K562 (cell line): ENCODE measurements at places on chromosomes 6 and 20.

- DNase-seq: no peak
These were observed 56.5 kb upstream of the SIRPA start for GRCh38 chr20:1838556-1839279.

DNA sequence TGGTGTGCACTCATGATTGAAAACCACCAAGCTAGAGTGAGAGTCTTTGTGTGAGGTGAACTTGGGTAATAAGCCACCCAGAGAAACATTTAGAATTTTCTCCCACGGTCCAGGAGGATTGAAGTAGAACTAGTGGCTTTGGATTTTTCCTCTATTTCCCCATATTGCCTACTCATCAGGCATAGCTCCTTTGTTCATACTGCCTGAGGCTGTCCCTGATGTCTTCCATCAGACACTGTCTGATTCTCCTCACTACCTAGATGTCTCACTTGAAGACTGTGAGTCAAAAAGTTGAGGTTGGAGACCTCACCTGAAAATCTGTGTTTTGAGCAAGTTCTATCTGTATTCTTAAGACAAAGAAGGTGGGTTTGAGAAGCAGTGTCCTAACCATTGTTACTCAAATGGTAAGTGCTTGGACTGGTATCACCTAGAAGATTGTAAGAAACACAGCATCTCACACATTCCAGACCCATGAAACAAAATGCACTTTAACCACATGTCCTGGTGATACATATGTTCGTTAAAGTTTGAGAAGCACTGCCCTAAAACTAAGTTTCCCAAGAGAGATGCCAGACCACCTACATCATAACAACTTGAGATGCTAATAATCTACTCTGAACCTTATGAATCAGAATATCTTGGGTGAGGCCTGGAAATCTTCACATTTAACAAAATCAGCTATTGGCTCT, 523.4 kb upstream of the BTBD3 start:
- no peak for DNase-seq

- no peak for DNase-seq
These were observed 128.2 kb upstream of the AFDN start for GRCh38 chr6:167698540-167698939.

DNA sequence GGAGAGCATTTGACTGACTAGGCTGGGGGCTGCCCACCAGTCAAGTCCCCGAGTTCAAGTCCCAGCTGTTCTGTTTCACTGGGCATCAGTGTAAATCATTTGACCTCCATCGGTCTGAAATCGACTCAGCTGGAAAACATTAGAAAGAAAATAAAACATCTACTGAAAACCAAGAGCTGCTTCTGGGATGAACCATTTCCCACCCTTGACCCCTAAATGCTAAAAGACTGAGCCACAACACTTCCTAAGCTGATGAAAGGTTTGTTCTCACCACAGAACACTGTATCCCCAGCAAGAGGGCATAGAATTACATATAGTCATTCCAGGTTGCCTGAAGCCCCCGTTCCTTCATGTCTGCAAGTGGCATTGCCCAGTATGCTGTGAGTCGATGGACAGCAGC, 237.0 kb upstream of the TAB2 start:
- no peak for DNase-seq

GRCh38 chr20:779771-780170, 11.5 kb upstream of the SLC52A3 start:
- DNase-seq: no peak

DNA sequence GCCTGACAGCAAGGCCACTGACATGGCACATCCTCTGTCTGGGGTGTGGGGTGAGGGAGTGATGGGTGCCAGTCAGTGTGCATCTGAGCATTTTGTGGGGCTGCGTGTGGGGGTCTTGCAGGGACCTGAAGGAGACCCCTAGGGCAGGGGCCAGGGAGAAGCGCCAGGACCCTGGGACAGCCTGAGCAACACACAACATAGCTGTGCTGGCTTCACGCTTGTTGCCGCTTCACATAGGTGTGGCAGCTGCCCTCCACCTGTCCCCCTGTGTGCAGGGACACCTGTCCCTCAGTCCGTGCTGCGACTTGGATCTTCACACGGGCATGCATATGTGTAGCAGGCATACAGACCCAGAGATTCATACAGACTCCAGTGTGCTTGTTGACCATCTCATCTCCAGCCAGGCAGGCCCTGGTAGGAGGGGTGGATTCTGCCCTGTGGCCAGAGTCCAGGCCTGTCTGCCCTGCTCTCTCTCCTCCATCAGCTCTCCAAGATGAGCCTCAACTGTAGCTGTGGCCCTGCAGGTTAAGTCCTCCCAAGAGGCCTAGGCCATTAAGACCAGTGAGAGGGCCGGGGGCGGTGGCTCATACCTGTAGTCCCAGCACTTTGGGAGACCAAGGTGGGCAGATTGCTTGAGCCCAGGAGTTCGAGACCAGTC, 3.2 kb upstream of the NPBWR2 start:
- DNase-seq: no peak

DNA sequence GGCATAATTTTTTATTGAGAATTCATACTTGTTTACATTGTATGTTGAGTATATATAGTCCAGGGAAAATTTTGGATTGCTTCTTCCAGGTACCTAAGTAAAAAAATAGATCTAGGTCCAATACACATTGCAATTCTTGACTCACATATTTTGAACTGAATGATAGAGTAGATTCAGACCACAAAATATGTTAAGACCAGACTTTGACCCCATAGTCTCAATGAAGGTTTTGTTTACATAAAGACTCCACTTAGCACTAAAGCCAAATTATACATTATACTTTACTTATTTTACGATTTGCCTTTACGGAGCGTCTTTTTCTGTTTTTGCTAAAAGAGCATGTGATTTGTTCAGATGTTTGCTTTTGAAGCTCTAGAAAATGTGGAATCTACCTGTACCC, 144.1 kb upstream of the PTCHD4 start:
- DNase-seq: no peak

GRCh38 chr20:17723301-17723691, 23.5 kb downstream of the BANF2 start:
- DNase-seq: no peak

DNA sequence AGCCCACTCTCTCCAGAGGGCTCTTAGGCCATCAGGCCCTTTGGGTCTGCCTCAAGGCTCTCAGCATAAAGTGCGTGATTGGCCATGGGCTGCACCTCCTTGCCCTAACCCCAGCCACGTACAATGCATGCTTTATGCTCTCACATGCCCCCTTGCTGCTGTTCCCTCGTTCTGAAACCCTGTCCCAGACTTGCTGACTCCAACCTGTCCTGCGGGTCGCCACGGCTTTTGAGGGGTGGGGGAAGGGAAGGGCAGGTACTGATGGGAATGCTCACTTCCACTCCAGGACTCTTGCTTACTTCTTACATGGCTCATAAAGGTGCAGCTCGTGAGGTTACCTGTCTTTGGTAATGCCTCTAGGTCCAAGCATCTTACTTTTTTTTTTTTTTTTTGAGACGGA, 6.0 kb downstream of the ARMC12 start:
- DNase-seq: no peak

DNA sequence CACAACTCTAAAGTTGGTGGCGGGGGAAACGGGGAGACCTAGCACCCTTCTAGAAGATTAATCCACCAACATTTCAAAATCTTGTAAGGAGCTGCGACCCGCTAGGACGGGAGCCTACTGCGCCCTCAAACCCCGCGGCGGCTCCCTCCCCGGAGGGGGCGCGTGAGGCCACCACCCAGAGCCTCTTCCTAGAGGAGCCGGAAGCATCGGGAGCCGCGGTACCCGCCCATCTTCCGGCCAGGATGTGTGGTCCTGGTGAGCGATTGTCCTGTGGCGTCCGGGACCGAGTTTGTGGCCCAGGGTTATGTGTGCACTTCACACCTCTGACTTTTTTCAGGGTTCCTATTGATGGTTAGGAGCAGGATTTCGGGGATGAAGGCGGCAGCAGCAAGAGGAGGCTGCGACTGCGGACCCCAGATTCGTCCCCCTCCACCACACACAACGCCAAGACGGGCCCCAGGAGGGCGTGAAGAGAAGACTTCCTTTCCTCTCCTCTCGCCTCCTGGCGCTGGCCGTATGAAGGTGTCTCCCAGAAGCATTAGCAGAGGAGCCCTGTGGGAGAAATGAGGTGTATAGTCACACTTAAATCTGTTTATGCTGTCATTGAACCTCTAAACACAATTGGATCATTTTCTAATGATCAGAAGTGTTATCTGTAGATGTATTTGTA, 10.7 kb downstream of the ZNF165 start:
- DNase-seq: no peak

- DNase-seq: no peak
These were observed 82.1 kb downstream of the KCNB1 start for GRCh38 chr20:49400410-49400809.

- DNase-seq: no peak
These were observed 29.1 kb downstream of the TOX2 start for GRCh38 chr20:43943725-43944124.

DNA sequence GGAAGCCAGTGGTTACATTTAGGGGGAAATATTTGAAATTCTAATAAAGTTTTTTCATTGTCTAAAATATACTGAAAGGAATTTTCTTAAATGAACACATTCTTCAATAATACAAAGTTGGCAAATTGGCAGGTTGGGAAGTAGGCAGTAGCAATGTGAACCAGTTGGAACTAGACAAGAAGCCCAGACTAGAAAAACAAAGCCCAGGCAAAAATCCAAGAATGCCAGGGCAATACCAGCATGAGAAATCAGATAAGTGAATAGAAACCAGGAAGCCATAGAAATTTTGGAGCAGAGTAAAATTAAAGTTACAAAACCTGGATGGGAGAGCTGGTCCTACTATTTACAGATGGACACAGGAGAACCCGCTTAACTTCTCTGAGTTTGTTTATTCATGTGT, 52.2 kb downstream of the TPBG start:
- DNase-seq: no peak

- no peak for DNase-seq
These were observed 140.9 kb downstream of the GJA10 start for GRCh38 chr6:90035047-90035723.

GRCh38 chr6:15254070-15254975, 8.5 kb downstream of the JARID2 start:
- no peak for DNase-seq

GRCh38 chr6:27228963-27229477, 18.5 kb upstream of the PRSS16 start:
- DNase-seq: no peak

DNA sequence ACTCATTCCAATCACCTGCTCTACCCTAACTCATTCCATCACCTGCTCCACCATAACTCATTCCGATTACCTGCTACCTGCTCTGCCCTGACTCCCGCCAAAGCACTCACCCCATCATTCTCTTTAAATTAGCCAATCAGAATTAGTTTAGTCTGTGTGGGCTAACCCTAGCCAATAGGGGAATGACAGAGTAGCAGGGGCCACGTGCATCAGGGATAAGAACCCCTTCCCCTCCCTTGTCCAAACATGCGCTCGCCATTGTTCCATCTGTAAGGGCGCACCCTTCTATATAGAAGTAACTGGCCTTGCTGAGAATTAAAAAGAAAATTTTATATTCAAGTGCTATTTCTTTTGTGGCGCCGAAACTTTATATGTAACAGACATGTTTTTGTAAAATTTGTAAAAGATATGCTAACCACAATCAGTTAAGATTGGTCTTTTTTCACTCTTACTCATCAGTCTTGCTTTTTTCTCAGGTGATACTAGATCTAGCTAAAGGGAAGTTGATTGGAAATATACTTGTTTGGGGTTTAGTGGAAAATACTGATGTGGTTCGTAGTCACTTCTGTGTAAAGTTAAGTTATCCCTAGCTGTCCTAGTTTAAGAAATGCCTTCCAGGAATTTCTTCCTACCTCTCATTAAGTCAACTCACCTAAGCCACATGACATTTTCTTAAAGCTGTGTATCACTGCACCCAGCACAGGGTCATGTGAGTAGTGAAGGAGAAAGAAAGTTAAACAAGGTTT, 16.5 kb downstream of the RTN4IP1 start:
- DNase-seq: no peak

DNA sequence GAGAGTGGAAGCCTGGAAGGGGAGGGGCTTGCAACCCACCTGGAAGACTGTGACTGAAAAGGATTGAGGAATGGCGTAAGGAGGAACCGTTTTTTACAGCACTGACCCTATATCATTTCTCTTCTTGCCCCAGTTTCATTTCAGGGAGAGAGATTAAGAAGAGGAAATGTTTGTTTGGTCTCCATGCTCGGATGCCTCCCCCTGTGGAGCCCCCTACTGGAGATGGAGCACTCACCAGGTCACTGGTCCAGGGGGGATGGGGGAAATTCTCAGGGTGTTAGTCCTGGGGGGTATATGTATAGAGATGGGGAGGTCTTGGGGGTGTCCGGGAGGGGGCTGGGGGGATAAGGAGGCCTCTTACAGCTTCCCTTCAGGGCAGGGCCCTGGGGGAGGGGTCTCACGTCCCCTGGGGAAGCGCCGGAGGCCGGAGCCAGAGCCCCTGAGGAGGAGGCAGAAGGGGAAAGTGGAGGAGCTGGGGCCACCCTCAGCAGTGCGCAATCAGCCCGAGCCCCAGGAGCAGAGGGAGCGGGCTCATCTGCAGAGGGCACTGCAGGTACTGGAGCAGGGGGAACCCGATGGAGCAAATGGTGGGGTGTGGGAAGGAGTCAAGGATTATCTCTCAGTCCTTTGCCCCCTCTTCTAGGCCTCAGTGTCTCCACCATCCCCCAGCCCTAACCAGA, 3.2 kb downstream of the CUTA start:
- DNase-seq: peak; percentile 55

- peak; percentile 19 for DNase-seq
These were observed 61.2 kb upstream of the SGK1 start for GRCh38 chr6:134379076-134379475.

- no peak for DNase-seq
These were observed 7.0 kb upstream of the DACT2 start for GRCh38 chr6:168326294-168327261.

DNA sequence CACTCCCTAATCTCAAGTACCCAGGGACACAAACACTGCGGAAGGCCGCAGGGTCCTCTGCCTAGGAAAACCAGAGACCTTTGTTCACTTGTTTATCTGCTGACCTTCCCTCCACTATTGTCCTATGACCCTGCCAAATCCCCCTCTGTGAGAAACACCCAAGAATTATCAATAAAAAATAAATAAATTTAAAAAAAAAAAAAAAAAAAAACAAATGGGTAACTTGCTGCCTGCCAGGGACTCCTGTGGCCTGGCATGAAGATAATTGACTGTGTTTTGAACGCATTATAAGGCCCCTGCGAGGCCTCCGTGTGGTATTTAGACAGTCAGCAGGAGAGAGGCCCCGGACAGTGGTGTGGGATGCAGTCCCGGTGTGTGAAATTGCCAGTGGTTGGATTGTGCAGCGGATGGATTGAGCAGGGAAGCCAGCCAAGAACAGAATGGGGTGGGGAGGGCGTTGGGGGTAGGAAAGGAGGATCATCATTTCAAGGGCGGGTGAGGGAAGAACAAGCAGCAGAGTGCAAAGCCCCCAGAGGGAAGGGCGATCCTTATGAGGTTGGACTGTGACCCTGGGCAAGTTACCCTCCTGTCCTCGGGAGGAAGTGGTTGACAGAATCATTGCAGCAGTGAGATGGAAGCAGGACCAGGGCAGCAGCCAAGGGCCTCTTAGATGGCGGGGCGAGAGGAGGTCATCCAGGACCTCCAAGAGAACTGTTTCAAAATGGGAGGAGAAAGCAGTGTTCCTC, 43.3 kb downstream of the PPARD start:
- DNase-seq: peak; percentile 42

DNA sequence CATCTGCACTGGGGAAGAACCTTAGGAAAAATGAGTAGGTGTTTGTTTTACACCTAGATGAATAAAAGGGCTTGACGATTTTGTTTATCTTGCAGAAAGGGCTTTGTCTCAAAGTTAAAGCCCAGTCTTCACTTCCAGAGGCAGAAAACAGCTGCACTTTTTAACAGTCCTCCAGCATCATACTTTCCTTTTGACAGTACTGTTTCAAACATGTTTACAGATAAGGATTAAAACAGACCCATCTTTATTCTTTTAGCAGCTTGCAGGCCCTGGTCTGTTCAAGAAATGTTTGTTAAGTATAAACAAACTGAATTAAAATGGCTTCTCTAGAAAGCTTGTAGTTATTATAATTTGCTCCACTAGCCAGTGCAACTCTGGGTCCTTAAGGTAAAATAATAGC, 374.2 kb downstream of the EPHA7 start:
- no peak for DNase-seq
